ENCODE measurements at places on chromosomes 3 and 15.

- no peak for DNase-seq
Observed at GRCh38 chr15:100725121-100726069, 123.0 kb downstream of the ASB7 start.

DNA sequence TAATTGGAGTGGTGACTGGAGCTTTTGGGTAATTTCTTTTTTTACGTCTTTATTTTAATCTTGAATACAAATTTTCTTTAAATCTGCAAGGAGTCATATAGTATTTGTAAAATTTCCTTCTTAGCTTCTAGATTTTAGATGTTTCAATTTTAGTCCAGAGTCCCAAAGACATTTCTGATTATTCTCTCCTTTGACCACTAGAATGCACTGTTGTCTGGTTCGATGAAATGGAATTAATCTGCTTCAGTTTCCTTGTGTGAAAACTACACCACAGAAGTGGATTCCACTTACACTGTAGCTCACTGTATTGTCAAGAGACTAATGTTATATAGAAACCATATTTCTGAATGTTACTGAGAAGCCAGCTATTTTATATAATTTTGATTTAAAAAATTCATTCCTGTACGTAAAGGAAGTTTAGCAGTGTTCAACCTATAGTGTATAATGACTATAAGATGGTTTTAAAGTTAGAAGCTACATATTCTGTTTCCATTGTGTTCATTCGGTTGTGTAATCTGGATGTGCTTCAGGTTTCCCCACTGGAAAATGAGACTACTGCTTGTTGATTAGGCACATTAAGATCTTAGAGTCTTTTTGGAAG, 6.1 kb downstream of the GRAMD1C start:
- DNase-seq = no peak

- no peak for DNase-seq
Observed at GRCh38 chr3:152359385-152360248, 90.9 kb downstream of the MBNL1 start.

GRCh38 chr3:126080970-126081369, 3.0 kb downstream of the SLC41A3 start:
- DNase-seq = no peak

DNA sequence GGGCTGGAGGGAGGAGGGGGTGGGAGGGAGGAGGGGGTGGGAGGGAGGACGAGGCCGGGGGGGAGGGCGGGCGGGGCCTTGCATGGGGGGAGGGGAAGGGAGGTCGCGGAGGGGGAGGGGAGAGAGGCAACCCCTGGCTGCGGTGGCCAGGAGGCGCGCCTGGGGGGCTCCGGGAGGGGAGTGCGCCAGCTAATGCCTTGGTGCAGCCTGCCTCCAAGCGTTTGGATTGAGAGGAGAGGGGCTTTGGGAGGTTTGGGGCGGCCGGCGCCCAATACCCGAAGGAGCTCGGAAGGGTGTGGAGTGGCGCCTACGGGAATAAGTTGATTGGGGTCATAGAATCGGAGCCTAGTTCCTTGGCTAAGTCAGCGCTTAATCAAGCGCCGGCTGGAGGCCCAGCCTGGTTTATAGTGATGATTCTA, 557 bp downstream of the TFG start:
- DNase-seq = peak; percentile 17

GRCh38 chr15:99486371-99487336, 79.1 kb upstream of the MEF2A start:
- peak; percentile 73 for DNase-seq

GRCh38 chr3:130946882-130947281, 53.0 kb downstream of the ATP2C1 start:
- no peak for DNase-seq

GRCh38 chr3:171462224-171462623, 2.0 kb upstream of the TNIK start:
- no peak for DNase-seq

- peak; percentile 71 for DNase-seq
Observed at GRCh38 chr3:155323063-155323666, 29.7 kb upstream of the STRIT1 start.

- DNase-seq = no peak
Observed at GRCh38 chr3:106008766-106009165, 140.0 kb upstream of the CBLB start.

DNA sequence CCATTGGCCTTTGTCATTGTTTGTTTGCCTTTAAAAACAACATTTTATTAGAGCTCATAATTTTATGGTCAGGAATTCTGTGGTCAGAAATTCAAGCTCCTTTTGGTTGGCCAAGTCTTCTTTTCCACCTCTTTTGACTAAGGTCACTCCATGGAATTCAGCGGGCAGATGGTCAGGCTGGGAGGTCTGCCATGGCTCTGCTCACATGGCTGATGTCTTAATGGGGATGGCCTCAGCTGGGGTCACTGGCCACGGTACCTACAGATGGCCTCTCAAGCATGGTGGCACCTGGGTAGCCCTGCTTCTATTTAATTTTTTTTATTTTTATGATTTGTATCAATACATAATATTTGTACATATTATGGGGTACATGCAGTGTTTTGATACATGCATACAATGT, 360.8 kb upstream of the MCTP2 start:
- DNase-seq = no peak

- DNase-seq = no peak
Observed at GRCh38 chr3:197518881-197519421, 36.8 kb downstream of the BDH1 start.

GRCh38 chr3:114480442-114480841, 186.6 kb downstream of the TIGIT start:
- no peak for DNase-seq

DNA sequence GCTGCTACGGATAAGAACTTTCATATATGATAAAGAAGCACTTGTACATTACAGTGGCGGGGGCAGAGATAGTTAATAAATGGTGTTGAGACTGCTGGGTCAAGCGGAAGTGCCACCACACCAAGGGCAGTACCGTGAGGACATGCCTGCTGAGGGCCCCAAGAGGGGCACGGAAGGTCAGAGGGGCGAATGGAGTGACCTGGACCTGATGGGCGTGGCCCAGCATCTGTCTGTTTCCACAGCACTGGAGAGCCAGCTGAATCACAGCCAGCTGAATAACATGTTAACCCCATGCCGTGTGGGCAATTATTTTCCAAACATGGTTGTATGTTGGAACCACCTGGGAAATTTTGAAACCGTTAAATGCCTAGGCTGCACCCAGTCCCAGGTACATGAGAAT, 37.2 kb downstream of the ANKDD1A start:
- DNase-seq = no peak

GRCh38 chr3:151625086-151625485, 108.6 kb upstream of the AADACL2 start:
- DNase-seq = no peak

DNA sequence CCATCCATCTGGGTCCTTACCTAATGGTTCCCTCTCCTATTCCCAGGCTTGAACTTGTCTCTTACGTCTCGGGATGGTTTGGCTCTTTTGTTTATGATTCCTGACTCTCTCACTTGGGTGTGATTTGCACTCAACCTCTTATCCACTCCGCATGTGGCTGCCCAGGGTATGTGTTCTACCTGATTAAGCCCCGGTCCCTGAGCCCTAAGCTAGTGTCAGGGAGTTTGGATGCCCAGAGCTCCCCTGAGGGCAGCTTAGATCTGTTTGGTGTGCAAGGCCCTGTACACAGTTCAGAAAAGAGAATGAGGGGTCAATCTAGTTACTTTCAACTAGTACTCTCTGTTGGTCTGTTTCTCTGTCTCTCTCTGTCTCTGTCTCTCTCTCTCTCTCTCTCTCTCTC, 15.9 kb upstream of the STARD5 start:
- DNase-seq = no peak

GRCh38 chr15:73959801-73960200, 32.3 kb downstream of the STOML1 start:
- no peak for DNase-seq

DNA sequence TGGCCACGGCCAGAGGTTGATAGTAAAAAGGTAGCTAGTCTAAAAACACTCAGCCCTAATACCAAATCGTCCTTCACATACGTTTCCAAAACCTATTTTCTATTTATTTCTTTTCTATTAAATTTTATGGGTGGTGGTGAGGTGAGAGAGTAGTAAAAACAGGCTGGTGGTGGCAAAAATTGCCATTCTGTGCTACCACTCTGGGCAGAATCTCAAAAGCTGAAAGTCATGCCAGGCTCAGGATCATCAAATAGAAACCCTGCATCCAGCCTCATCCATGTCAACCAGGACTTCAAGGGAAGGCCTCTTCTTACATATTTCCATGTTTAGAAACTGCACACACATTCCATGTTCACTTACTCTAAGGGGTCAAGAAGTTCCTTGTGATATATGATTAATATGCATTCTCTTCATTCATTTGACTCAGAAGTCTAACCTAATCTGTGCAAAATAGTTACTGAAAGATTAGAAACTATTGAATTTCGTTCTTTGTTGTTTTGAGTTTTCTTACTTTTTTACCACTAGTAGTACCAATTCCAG, 153.1 kb downstream of the TNIK start:
- DNase-seq = no peak

DNA sequence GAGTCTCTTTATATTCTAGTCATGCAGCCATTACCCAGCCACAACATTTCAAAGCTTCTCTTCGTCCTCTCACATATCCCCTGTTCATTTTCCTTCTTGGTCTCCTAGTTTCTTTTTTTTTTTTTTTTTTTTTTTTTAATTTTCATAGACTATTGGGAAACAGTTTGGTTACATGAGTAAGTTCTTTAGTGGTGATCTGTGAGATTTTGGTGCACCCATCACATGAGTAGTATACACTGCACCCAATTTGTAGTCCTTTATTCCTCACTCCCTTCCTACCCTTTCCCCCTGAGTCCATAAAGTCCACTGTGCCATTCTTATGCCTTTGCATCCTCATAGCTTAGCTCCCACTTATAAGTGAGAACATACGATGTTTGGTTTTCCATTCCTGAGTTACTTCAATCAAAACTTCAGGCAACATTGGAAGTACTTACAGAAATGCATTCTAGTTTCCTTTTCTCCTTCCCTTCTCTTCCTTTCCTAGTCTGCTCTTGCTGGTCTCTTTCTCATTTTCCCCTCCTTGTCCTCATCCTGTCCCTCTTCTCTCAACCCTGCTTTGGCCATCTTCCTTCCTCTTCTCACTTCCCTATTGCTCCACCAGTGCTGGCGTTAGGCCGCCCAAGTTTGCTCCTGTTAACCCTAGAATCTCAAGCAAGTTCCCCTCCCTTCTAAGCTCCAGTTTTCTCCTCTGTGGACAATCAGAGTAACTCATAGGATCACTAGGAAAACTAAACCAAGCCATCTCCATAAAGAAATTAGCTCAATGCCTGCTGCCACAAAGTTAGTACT, 4.8 kb downstream of the ATP8B4 start:
- no peak for DNase-seq

GRCh38 chr15:32824777-32825176, 107.0 kb downstream of the GREM1 start:
- no peak for DNase-seq

DNA sequence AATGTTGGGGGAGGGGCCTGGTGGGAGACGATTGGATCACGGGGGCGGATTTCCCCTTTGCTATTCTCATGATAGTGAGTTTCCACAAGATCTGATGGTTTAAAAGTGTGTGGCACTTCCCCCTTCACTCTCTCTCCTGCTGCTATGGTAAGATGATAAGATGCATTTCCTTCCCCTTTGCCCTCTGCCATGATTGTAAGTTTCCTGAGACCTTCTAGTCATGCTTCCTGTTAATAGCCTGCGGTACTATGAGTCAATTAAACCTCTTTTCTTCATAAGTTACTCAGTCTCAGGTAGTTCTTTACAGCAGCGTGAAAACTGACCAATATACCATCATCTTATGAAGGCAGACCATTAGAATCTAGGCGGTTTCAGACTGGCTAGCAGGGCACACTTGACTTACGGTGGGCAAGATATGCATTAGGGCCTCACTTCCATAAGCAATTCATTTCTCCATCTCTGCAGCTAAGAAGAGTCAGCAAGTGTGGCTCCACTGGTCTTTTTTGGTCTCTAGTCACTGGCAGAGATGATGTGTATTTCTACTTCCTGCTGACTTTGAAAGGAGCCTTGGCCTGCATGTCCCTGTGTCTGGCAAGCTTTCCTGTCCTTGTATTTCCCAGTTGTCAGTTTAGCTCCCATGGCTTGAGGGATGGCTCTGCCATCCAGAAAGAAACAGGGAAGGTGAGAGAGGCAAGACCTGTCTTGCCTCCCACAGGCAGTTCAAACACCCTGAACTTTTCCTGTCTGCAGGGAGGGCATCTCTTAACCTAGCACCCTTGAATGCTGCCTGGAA, 109.0 kb upstream of the ADAMTS9 start:
- DNase-seq = no peak

- DNase-seq = no peak
Observed at GRCh38 chr3:65907232-65908130, 131.2 kb downstream of the MAGI1 start.

GRCh38 chr15:65400760-65401610, 21.8 kb downstream of the IGDCC4 start:
- peak; percentile 89 for DNase-seq

- DNase-seq = no peak
Observed at GRCh38 chr3:97389936-97390335, 374.6 kb upstream of the ARL6 start.

DNA sequence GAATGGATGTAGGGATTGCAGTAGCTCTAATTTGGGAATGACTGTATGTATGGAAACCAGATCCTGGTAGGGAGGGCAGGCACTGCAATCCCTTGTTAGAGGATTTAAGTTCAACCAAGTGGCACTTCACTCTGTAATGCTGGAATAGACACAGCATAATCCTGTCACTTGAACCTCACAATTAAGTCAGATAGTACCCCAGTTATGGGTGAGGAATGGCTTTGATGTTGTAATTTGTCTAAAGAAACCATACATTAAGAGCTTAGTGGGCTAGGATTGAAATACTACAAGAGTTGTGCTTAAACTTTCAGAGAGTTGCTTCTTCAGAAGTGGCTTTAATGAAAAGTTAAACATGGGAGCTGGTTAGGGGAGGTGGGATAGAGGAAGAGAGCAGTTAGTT, 9.3 kb downstream of the RAB7A start:
- no peak for DNase-seq

DNA sequence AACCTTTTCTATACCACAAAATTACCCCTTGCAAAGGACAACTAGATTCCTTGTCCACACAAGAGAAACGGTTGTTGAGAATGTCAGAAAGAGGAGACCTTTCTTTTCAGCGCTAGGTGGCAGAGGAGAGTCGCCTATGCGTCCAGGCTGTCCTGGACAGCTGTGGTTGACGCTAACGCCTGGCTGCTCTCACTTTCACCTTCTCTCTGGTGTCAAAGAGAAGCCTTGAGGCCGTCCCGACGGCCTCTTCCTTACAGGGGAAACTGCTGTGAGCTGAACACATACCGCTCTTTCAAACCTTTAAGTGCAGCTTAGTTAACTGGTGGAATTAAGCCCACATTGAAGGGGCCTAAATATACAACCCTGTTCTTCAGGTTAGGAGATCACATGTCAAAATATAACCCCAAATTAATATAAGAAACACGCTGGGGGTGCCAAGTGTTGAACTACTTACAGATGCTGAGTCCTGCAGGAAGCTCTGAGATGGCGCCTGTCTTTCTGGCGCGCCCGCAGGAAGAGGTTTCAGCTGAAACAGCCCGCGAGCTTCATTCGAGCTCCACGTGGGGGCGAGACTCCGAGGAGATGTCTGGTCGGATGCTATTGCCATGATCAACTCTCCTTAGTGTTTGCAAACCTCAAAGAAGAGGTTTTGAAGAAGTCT, 26.1 kb upstream of the KBTBD8 start:
- DNase-seq = peak; percentile 71

- DNase-seq = no peak
Observed at GRCh38 chr3:141229132-141229531, 2.5 kb upstream of the PXYLP1 start.

All from Calu3 (cell line).